ENCODE measurements at places on chromosomes 16 and 17. TPM values are rescaled to one million over a fixed set of nuclear protein-coding genes. Genes with fewer than 3 reads are reported as not detected.

GRCh38 chr17:11628374-11628773, 30.1 kb downstream of the DNAH9 start:
- H3K4me3 ChIP-seq, result no peak overlapping the region
- H3K36me3 ChIP-seq, result no peaks in the 10 kb centered on the region

DNA sequence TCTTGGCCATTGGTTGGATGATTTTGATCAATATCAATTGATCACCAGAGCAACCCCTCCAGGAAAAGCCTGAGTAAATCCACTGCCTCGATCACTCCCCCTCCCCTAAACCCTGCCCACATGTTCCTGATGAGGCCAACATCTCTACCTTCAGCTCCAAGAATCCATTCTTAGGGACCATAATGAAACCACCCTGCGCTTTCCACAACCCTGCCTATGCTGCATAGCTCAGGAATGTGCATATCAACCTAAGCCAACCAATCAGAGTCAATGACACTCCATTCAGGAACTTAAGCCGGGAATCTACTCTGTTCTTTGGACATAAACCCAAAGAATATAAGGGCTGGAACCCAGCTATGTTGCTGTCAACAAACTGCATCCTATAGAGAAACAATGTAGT, 86.3 kb downstream of the MYH11 start:
- no peak overlapping the region for H3K4me3 ChIP-seq
- no peaks in the 10 kb centered on the region for H3K27me3 ChIP-seq
- no peak for DNase-seq
- H3K4me1 ChIP-seq, result no peaks in the 10 kb centered on the region
- no peaks in the 10 kb centered on the region for H3K36me3 ChIP-seq
- no peak overlapping the region for H3K27ac ChIP-seq

GRCh38 chr16:31513884-31514283, 5.7 kb upstream of the RUSF1 start:
- H3K4me1 ChIP-seq, result peaks cover 10% of the 10 kb centered on the region
- H3K4me3 ChIP-seq, result no peak overlapping the region
- H3K27ac ChIP-seq, result no peak overlapping the region

The PRKCB gene
- total RNA-seq, result 41.8 TPM

The C16orf92 gene
- total RNA-seq, result not detected
